ENCODE measurements at places on chromosomes 2 and 18.

DNA sequence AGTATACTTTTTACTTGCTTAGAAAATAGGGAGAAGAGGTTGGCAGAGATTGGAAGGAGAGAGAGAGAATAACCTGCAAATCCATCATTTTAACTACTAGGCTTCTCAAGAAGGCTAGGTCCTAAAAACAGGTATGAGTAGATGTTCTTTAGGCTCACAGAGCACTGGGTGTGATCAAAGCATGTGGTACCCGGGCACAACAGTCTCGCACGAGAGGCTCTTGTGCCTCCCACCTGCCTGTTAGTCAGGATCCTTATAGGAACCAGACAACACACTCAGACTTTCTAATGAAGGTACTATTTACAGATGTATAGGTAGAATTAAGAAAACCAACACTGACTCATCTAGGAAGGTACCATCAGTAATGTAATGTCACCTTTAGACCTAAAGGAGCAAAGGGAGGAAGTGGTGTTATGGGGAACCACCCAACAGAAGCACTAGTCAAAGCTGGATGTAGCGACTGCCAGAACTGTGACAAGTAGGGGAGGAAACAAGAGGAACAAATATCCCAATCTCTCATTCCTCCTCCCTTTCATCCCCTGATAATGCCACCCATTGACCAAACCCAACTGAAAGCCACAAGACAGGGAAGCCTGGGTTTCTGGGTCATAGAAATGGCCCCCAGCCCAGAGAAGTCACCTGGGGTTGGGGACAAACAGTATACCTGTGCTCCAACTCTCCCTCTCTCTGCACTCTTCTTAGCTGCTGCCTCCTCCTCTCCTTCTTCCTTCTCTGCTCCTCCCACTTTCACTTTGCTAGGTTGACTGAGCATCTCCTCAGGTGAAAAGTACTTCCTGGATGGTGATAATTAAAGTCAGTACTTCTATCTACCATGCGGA, 16.0 kb upstream of the MARCHF4 start:
- DNase-seq, result no peak

DNA sequence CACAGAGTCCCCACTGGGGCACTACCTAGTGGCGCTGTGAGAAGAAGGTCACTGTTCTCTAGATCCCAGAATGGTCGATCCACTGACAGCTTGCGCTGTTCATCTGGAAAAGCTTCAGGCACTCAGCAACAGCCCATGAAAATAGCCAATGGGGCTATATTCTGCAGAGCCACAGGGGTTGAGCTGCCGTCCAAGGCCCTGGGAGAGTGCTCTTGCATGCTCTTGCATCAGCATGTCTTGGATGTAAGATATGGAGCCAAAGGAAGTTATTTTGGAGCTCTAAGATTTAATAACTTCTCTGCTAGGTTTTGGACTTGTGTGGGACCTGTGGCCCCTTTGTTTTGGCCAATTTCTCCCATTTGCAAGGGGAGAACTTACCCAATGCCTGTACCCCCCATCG, 164.7 kb upstream of the HNMT start:
- DNase-seq, result no peak

DNA sequence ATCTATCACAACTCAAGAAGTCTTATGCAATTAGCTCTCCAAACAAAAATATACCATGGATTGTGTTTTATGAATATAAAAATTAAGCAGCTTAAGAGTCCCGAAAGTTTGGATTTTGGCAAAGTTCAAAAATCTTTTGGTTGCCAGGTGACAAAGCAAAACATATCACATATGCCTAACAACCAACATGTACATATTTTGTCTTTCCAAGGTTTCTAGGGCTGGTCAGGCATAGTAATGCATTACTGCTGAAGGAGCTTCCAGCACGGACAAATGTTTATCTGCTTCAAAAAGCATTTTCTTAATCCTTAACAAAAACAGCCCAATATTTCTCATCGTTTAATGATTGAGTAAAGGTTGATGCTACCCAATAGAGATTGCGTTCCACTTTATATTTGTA, 1327.1 kb upstream of the ZEB2 start:
- no peak for DNase-seq

DNA sequence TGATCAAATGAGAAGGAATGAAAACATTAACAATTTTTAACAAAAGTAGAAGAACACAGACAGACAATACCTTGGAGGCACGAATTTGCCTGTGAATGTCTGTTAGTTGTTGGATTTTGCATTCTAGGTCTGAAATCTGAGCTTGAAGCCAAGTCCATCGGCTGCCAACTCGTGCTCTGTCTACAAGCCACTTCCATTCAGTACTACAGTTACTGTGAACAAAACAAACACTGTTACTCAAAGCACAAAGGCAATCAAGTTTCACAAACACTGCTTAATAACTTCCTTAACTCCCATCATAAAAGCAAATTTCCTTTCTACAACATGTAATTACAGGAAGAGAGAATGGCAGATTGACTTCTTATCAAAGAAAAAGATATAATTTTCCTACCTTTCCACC, 42.2 kb downstream of the KANSL1L start:
- no peak for DNase-seq

DNA sequence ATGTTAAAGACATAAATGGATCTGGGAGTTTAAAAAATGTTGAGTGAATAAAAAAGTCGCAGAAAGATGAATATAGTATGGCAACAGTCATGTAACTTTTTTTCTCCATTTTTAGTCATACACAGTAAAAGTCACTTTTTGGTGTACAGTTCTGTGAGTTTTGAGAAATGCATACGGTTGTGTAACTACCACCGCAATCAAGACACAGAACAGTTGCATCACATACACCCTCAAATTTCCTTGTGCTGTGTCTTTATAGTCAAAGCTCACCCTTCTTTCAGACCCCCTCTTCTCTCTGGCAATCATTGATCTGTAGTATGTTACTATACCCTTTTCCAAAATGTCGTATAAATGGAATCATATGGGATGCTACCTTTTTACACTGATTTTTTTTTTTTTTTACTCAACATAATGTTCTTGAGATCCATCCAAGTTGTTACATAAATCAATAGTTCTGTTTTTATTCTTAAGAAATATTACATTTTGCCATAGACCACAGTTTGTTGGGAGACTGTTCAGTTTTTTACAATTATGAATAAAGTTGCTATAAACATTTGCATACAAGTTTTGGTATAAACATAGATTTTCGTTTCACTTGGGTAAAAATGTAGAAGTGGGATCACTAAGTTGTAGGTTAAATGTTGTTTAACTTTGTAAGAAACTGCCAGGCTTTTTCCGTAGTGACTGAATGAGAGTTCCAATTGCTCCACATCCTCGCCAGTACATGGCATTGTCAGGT, 35.4 kb upstream of the AGFG1 start:
- no peak for DNase-seq

DNA sequence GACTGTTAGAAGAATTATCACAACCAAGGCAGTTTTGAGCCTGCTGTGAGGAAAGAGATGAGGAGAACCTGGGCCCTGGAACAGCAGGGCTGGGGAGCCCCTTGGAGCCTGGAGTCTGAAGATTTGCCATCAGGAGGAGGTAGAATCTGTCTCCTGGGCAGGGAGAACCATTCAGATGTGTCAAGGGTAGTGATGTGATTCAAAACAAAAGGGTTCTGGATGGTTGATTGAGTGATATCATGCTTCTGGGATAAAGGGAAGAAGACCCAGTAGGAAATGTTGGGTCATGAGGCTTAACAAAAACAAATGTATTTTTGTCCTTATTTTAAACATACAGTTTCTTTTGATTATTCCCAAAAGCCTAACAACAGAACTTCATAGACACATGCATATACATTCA, 28.6 kb downstream of the RNF144A start:
- DNase-seq, result no peak

DNA sequence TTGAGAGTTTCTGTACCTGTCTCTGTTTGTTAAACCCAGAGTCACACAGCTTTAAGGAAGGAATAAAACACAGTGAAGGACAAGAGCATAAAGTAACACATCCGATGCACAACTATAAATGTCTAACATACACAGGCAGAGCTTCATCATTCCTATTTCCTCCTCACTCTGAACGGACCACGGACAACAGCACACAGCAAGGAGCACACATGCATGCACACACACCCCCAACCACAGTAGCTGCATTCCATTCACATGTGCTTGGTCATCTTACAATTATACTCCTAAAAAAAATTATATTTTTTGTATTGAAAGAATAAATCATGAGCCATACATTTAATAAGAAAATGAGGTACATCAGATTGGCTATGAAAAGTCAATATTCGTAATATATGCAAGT, 58.3 kb downstream of the ID2 start:
- DNase-seq, result no peak

DNA sequence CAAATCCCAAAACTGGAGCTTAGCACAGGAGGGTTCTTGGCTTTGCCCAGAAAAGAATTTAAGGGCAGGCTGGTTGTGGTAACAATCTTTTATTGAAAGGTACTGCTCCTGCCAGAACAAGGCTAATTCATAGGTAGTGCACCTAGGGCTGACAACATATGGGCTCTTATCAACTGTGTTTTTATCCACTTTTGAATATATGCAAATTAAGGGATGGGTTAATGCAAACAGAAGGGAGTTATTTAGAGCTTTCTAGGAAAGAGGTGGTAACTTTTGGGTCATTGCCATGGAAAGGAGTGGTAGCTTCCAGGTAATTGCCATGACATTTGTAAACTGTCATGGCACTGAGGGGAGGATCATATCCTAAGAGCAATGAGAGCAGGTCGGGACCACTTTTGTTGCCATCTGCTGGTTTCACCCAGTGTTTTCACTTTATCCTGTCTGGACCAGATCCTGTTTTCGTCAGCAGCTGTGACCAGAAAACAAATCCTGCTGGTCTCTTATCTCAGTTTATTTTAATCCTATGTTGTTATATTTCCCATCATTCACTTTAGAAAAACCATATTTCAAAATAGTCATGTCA, 981 bp downstream of the C2orf66 start:
- no peak for DNase-seq

DNA sequence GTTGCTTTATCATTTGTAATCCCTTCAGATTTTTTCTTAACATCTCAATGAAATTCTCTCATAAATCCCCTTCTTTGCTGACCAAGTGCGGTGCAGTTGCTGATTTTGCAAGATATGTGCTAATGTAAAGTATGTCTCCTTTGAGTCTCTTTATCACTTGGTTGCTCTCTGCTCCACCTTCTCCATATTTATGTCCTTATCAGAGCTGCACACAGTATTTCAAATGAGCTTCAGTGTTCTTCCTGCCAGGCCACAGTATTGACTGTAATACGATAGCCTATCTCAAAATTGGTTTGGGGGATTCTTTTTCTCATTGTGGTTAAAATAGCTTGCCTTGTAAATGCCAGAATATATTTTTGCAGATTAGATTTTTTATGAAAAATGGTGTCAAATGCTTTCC, 32.2 kb downstream of the MAIP1 start:
- DNase-seq, result no peak

- DNase-seq, result no peak
These were observed 32.7 kb downstream of the SIX3 start for GRCh38 chr2:44974064-44974715.

DNA sequence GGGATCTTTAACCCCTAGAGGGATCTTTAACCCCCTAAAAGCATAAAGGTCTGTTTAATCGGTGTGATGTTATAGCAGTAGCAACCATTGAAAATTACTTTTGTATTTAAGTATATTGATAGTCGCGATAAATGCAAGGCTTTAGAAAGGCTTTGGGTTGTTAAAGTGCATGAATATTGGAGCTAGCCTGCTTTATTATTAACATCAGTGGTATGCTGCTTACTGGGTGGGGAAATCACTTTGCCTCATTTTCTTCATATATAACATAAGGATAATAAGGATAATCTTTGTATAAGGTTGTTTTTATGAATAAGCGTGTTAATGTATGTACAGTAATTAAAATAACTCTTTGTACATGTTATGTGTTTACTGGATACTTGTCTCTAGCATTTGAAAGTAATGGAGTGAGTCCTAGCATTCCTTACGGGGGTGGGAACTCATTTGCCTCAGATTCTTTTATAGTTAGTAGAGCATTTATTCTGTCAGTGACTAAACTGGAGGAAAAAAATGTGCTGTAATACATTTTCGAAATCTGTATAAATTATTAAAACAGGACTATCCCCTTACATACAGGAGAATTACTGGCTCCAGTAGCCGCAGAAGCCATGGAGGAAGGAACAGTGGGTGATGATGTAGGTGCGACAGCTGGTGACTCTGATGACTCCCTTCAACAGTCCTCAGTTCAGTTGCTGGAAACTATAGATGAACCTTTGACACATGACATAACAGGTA, 122.2 kb downstream of the BIRC6 start:
- DNase-seq, result no peak

Data from CD4-positive, alpha-beta T cell treated with Interleukin-6 for 4 hours (primary cell).